ENCODE measurements at places on chromosomes 2 and 18.

- no peak for DNase-seq
Measured at GRCh38 chr18:25957017-25957416, 133.4 kb downstream of the SS18 start.

DNA sequence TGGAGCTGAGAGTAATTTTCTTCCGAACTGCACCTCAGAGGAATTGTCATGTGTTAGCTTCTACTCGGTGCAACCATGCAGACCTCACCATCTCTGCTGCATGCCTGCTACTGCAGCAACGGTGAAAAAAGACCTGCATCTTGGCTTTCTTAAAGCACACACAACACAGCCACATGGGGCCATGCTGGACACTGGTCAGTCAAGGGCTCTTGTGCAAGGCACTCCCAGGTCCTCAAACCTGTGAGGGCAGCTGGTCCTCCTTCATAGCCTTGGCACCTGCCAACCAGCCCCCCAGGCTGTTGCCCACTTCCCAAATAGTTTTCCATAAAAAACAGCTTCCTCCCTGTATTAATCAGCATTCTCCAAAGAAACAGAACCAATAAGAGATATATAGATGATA lies 113.5 kb upstream of the TEX51 start:
- DNase-seq = no peak

- DNase-seq = no peak
Measured at GRCh38 chr2:46847185-46847710, 68.4 kb downstream of the MCFD2 start.

- no peak for DNase-seq
Measured at GRCh38 chr2:203819434-203820133, 48.0 kb upstream of the CTLA4 start.

Measured in naive thymus-derived CD4-positive, alpha-beta T cell (primary cell).